Effector CD4-positive, alpha-beta T cell (primary cell): ENCODE measurements at places on chromosomes 6 and 20.

DNA sequence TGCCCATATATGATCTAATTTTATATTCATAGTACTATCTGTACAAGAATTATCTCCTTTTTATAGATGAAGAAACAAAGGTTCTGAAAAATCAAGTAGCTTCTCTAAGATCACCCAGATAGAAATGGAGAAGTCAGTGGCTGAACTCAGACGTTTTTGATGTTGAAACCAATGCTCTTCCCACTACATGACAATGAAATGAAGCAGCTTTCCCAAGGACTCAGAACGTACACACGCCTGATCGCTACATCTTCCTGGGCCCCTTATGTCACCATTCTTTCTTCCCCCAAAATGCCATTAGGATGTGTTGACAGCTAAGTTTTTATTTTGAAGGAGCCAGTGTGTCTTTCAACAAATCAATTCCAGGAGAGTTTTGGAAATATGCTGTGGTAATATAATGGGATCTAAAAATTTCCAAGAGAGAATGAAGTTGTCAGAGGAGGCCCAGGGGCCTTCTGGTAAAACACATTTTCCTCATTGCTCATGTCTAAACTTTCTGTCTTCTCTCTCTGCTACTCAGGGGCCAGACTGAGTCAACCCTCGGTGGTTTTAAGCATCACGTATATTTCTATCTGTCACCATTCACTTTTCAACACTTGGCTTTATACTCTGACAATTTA is 98.1 kb upstream of the COL21A1 start:
- no peak for DNase-seq

DNA sequence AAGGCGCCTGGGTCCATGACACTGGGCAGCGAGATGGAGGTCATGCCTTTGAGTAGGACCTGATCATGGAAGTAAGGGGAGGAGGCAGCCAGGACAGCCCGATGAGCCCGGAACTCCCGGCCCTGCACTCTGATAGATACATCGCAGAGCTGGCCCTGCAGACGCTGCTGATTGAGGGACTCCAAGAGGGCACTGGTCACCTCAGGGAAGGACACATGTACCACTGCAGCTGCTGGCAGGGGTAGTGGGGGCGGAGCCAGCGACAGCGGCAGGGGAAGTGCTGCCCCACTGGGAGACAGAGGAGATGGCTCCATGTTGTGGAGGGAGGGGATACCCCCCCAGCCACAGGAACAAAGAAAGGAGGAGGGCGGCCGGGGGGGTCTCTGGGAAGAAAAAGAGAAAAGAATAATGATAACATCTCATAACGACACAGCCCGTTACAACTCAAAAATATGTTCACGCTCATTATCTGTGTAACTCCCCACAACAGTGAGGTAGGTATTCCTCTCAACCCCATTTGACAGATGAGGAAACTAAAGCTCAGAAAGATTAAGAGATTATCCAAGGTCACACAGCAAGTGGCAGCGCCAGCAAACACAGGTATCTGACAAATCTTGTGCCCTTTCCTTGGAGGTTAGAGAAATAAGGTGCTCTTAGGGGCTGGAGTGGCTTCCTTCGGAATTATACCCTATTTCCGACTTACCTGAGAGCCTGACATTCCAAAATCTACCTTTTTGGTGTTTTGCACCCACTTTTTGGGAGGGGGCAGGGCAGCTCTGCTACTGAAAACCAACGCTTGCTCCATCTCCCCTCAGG is 733 bp downstream of the ZBTB22 start:
- DNase-seq = no peak

- no peak for DNase-seq
Observed at GRCh38 chr6:84065693-84066290, 32.2 kb downstream of the MRAP2 start.

- DNase-seq = no peak
Observed at GRCh38 chr20:6038256-6038655, 15.6 kb downstream of the LRRN4 start.

- no peak for DNase-seq
Observed at GRCh38 chr6:88378639-88379038, 212.5 kb upstream of the CNR1 start.

DNA sequence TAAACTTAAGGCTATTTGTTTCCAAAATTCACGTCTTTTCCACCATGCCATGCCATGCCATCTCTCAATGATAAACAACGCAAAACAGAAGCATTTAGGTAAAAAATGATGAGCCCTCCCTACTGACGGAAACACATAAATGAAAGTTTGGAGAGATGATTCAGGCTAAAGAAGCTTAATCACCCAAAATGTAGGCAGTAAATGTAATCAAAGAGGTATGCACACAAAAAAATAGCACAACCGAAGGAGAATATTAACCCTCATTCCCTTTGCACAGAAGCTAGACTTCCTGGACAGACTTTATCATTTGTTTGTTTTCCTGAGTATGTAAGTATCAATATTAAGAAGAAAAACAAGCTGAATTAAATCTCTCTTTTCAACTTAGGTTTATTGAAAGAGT is 28.8 kb downstream of the DCDC2 start:
- DNase-seq = no peak

GRCh38 chr6:45504947-45505346 is 127.2 kb upstream of the SUPT3H start:
- DNase-seq = no peak

DNA sequence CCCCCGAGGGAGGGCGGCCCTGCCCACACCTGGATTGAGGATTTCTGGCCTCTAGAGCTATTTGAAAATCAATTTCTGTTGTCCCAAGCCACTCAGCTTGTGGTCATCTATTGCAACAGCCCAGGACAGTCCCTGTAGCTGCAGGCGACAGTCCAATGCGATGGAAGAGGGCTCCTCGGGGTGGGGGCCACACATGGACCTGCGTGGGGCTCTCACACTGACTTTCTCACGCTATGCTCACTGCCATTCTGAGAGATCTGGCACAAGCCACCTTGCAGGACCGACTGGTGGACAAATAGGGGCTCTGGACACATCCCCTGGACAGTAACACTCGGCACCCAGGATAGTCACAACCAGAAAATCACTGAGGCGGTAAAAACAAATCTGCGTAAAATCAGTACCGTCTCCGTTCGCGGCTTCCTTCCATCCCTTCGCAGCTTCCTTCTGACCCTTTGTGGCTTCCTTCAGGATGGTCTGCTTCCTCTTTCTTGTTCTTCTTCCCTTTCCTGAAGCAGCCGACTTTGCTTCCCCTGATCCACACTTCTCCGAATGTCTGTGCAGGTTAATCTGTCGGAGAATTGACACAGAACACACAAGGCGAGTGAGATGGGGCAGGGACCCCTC is 21.8 kb downstream of the CTCFL start:
- no peak for DNase-seq

DNA sequence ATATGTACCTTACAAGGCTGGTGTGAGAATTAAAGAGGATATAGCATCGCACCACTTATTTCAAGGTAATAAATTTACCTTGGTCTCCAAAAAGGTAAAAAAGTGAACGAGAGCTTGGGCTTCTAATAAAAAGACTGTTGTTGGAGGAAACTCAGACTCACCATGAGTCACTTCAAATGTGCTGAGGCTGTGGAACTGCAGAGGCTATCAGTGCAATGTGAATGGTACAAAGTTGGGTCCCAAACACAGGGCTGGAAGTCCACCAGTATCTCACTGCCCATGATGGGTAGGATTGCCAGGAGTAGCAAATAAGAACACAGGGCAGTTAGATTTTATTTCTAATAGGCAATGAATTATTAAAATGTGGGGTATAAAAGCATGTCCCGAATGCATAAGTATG is 200.6 kb downstream of the MAFB start:
- no peak for DNase-seq

DNA sequence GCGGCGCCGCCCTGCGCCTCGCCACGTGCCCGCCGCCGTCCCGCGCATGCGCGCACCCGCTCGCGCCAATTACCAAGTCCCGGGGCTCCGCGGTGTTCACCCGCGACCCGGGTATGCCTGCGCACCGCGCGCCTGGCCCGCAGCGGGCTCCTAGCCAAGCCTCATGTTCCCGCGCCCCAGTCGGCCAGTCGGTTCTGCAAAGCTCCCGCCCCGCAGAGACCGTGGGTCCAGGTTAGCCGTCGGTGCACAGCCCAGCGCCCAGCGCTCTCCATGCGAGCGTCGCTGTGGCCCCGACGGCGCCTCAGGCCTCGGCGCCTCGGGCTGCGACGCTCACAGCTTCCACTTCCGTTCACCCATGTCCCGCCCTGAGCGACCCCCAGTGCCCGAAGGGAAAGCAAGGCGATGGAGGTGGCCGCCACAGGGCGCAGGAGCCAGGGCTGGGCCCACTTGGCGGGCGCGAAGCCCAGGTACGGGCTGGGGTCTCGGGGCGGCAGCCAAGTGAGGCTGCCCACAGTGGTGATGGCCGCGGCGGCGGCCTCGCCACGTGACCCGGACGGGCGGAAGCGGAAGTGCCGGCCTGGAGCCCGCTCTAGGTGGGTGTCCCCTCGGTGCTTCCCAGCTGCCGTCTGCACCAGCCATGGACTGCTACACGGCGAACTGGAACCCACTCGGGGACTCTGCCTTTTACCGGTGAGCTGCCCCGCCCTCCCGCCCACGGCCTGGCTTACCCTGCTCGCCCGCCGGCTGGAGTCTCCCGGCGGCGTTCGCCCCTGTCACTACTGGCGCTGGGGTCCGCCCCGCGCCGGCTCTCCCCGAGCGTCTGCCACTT is at the start of the genes PCED1A and VPS16:
TSS of gene PCED1A (minus strand) at position 518 of the 829 bp plus-strand sequence. CDS start 743 bp downstream, outside the sequence.
TSS of gene VPS16 (plus strand) at position 608 of the 829 bp plus-strand sequence. CDS start at position 638, 30 bp downstream.
- peak; percentile 83 for DNase-seq

GRCh38 chr20:41497186-41497895 is 120.8 kb downstream of the CHD6 start:
- DNase-seq = no peak

GRCh38 chr6:34132486-34133185 is 13.3 kb downstream of the GRM4 start:
- DNase-seq = no peak

DNA sequence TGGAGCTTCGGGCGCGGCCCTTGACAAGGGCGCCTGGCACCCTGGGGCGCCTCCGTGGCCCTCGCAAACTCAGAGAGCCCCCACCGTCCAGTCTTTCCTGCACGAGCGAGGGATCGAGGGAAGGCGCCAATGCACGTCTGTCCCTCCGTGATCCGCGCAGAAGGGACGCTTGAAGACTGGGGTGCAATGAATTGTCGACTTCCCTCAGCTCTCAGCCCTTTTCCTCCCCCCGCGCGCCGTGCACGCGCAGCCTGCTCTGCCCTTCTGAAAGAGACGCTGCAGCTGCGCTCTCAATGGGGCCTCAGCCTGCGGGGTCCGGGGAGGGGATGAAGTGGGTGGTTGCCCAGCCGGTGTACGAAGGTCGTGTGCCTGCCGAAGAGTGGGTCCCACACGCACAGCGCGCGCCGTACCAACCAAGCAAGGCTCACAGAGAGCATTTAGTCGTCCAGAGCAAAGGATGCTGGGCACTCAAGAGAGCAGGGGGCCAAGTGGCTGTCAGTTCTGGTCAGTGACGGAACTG is 5.5 kb upstream of the SOX4 start:
- DNase-seq = no peak

DNA sequence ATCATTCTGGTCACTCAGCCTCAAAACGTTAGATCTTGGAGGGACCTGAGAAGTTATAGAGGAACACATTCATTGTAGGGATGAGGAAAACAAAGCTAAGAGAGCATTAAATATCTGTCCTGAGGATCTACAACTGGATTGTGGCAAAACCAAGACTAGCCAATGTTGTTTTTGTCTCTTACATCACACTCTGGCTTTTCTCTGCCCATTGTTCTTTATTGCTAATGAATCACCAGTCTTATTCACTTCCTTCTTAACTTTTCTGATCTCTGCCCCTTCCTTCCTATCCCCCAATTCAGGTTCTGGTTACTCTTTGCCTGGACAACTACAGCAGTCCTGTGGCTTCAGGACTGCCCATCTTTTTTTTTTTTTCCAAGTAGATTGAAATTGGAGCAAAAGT is 57.0 kb upstream of the PREP start:
- DNase-seq = no peak

DNA sequence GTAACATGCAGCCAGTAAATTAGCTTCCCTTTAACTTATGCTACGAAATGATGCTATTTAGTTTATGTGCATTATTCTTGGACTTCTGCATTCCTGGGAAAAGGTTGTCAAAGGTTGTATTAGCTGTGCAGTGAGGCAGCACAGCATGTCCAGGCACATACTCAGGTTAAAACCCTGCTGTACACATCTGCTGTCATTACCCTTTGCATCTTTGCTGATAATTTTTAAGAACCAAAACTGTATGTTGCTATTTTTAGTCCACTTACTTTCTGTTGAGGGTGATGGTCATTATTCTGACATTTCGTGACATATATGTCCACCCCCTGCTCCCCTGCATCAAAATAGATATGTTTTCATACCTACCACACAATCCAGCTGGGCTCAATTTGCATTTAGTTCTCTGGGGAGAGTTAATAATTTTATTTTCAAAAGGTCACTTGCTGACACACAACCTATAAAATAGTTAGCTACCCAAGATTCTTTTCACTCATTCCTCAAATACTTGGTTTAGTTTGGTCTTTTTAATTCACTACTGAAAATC is 142.5 kb upstream of the SPACA1 start:
- no peak for DNase-seq
